ENCODE measurements at places on chromosomes 16 and 17. TPM values are rescaled to one million over a fixed set of nuclear protein-coding genes. Genes with fewer than 3 reads are reported as not detected.

- no peak for DNase-seq
Observed at GRCh38 chr17:6439951-6440350, 4.3 kb upstream of the PIMREG start.

- no peak for DNase-seq
Observed at GRCh38 chr16:73434621-73435020, 386.7 kb upstream of the ZFHX3 start.

GRCh38 chr17:20988001-20988636, 54.7 kb downstream of the USP22 start:
- no peak for DNase-seq

DNA sequence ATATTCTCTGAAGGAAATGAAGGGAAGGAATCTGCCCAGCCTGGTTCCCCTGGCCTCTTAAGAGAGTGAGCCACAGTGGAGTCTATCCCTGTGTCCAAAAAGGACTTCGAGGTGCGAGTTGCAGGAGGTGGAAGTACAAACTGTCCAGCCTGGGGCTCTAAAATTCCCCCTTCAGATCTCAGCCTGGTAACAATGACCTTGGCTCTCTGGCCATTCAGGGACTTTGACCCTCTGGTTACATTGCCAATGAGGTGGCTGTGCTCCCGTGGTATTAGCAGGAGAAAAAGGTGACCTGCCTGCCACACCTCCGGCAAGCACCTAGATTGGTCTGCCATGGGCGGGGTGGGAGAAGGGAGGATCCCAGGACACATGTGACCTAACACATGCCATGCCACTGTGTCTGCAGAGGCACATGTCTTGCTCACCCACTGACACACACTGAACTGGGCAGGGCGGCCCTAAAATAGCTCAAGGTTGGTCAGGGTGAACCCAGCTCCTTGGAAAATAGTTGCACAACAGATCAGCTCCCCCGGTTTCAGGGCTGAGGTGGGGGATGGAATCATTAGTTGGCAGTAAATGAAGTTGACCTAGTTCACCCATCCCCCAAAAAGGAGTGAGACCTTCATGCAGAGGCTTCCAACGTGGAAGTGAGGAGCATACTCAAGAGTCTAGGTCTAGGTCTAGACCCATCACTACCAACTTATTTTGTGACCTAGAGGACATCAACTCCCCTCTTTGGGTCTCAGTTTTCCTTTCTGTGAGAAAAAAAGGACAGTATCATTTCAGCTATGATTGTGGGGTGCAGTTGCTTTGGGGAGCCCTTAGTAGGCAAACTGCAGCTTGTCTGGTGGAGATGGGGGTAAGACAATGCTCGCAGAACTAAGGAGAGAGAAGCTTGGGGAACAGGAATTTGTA, 2.2 kb downstream of the NR1D1 start:
- peak; percentile 72 for DNase-seq

GRCh38 chr16:88807626-88808453, 3.9 kb downstream of the APRT start:
- DNase-seq, result no peak

DNA sequence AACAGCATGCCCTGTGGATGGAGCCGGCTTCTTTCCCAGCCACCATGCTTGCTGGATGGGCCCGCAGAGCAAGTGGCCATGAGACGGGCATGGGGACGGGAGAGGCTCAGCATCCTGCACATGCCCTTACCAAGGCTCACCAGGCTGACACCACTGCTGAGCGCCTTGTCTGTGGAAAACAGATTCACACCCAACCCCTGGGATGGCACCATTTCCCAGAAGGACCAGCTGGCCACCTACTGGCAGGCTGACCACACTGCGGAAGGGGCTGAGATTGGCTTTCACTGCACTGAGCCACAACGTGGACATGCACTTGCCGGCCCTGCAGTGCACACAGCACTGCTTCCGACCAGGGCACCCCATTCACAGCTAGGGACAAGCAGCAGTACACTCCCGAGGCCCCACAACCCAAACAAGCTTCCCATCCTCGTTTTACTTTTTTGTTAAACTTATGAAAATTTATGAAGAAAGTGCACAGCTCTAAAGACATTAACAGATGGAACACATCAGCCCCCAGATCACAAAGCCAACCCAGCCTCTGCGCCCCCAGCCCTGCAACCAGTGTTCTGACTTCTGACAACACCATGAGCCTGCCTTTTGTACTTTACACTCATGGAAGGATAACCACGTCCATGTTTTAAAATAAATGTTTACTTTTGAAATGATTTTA, 13.9 kb upstream of the KRTAP17-1 start:
- DNase-seq, result no peak

GRCh38 chr17:40810494-40810893, 10.7 kb upstream of the KRT28 start:
- DNase-seq, result no peak

DNA sequence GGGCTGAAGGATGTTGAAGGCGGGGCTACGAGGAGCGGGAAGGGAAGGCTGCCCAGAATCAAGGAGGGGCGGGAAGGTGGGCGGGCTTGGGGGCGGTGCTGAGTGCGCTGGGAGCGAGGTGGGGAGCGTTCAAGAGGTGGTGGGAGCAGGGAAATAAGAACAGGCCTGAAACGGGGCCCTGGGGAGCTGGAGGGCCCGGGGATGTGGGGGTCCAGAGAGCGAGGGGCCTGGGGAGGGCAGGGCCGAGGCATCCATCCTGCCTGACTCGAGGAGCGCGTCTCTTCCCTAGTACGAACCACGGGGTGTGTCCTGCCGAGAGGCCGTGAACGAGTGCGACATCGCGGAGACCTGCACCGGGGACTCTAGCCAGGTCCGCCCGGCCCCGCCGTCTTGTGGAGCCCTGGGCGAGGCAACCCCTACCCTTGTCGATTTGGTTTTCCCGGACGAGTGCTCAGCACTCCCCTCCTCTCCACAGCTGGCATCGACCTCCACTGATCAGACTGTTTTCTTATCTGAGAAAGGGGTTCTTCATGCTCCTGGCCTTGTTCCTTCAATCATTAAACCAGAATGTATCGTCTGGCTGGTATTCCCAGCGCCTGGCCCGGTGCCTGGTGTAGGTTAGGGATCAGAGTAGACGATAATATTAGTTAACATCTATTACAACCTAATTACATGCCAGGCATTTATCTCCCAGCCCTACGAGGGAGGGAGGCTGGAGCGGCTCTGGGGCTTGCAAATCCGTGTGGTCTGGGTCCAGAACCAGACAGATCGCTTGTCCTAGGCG, 17.2 kb downstream of the ADAM11 start:
- peak; percentile 84 for DNase-seq

GRCh38 chr16:86229866-86230656, 280.3 kb upstream of the FOXF1 start:
- no peak for DNase-seq

- no peak for DNase-seq
Observed at GRCh38 chr16:60123392-60124023, 1389.4 kb upstream of the GOT2 start.

DNA sequence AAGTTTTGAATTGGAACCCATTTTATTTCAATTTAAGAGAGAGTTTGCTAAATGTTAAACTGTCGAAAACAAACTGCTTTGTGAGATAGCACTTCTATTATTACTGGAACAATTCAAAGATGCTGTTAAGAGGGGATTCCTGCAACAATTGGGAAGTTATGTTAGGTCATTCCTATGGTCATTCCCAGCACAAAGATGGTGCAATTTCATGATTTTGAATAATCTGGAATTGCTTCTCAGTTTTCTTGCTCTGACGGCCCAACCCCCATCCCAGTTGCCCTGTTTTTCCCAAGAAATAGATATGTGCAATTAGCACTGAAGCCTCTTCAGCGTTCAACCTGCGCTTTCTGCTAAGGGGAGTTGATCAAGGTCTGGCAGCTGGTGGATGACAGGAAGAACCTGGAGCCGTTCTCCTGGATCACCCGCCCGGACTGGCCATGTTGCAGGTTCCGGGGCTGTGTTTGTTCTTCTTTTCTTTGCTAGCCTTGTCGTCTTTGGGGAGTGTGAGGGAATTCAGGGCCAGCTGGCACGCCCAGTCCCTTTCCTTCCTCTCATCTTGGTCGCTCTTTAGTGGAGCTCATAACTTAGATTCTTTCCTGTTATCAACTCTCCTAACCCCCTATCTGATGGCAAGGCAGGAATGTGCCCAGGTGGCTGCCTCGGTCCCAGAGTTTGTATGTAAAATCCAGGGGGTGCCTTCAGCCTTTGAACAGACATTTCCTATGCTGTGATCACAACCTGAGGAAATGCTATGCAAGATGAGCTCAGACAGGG, 29.0 kb upstream of the IRF8 start:
- no peak for DNase-seq

GRCh38 chr17:78501241-78502036, 75.8 kb downstream of the DNAH17 start:
- no peak for DNase-seq

DNA sequence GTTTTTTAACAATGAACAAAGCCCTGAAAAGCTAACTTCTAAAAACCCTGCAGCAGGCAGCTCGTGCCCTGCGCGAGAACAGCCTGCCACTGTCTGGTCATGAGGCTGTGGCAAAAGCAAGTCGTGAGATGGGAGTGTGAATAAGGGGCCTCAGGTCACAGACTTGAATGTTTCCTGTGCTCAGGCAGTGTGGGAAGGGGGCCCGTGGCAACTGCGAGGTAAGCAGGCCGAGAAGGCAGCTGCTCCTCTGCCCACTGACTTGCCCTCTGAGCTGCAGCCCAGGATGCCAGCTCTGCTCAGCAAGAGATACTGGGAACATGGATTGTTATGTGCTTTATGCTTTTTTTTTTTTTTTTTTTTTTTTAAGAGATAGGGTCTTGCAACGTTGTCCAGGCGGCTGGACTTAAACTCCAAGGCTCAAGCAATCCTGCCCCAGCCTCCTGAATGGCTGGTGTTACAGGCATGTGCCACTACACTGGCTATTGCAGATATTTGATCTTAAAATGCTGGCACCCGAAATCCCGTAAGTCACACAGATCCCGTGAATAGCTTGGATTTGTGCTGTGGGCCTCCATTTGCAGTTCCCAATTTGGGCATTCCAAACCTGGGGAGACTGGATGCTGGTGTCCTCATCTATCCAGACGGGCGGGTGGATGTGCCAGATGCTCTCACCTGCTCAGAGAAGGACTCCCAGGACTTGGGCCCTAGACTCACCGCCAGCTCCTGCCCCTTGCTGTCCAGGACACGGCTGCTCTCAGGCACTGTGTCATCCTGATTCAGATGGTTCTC, 44.0 kb downstream of the UBN1 start:
- no peak for DNase-seq

DNA sequence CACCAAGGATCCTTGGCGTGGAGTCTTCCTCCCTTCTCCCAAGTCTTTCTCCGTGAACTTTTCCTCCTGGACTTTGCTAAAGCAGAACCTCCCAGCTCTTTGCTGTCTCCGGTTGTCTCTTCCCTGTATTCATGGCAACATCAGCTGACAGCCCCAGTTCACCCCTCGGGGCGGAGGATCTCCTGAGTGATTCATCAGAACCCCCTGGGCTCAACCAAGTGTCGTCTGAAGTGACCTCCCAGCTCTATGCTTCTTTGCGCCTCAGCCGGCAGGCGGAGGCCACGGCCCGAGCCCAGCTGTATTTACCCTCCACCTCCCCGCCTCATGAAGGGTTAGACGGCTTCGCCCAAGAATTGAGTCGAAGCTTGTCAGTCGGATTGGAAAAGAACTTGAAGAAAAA, 943 bp downstream of the CNTROB start:
- DNase-seq, result no peak

GRCh38 chr16:76052725-76053124, 224.5 kb upstream of the CNTNAP4 start:
- DNase-seq, result no peak

- DNase-seq, result no peak
Observed at GRCh38 chr16:66426112-66427035, 721 bp upstream of the BEAN1 start.

DNA sequence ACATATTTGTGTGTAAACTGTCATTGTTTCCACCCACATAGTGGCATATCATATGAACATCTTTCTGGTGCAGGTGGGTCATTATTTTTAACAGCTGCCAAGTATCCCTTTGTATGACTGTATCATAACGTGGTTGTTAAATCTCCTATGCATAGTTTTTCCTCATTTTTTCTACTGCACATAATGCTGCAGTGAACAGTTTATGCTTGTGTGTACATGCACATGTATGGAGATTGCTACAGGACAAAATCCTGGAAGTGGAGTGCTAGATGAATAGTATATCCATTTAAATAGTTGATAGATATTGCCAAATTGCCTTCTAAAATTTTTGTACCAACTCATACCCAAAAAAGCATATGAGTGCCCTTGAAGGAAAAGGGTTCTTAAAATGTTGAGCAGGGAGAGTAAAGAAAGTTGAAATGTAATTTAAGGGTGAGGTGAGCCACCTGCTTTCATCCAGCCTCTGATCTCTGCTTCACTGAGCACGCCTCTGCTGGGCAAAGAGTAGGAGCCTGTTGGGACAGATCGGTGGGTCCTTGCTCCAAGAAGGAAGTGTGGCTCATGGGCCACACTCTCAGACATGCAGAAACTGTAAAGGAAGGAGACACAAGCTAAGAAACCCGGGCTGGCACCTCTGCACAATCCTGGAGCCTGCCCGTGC, 55.3 kb downstream of the HLF start:
- DNase-seq, result no peak

DNA sequence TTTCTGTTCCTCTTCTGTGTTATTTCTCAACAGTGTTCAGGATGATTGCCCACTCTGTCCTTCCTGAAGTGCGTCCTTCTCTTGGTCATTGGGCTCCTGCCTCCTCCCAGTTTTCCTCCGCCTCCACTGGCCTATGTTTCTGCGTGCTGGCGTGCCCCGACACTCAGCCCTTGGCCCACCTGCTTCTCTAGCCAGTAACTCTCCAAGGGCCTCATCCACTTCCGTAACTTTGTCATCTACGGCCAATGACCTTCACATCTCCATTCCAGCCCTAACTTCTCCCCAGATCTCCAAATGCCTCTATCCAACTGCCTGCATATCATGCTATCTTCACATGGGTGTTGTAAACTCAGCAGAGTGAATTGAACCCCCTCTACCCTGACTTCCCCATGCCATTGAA, 39.6 kb upstream of the RPL38 start:
- DNase-seq, result no peak

The DCTN5 gene
- total RNA-seq, result 38.2 TPM

The CD300E gene
- total RNA-seq, result 0.46 TPM

The CNGB1 gene
- not detected for total RNA-seq

The HIGD1B gene
- 20.4 TPM for total RNA-seq

The EFCAB3 gene
- not detected for total RNA-seq

The INTS2 gene
- 9.1 TPM for total RNA-seq

The KRT39 gene
- total RNA-seq, result not detected

The RNF43 gene
- total RNA-seq, result 4.4 TPM

The MAP2K6 gene
- total RNA-seq, result 3.8 TPM

The ST3GAL2 gene
- 25.6 TPM for total RNA-seq

The DRC3 gene
- 1.6 TPM for total RNA-seq

The KRTAP4-4 gene
- total RNA-seq, result not detected

All from Right ventricle myocardium inferior (tissue), 1 donor.